ENCODE measurements at places on chromosomes 6 and 20.

- DNase-seq: no peak
These were observed 113.3 kb downstream of the SASH1 start for GRCh38 chr6:148455674-148456558.

DNA sequence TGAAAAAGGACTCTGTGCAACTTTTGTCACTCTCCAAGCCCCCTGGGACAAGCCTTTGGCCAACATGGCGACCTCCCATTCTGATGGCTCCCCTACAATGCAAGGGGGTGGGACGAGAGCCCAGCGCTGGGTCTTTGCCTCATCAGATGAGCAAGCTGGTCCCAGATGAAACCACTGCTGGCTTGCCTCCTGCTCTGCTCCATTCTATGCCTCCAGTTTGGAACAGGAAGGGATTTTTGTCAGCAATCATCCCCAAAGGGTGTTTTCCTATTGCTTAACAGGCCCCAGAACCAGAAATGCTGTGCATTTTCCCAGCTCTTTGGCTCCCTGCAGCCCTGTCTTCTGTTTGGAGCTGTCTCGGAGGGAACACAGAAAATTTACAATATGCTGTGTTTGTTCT lies 412.7 kb downstream of the MAFB start:
- no peak for DNase-seq

GRCh38 chr20:50240092-50240491 lies 49.5 kb downstream of the CEBPB start:
- DNase-seq: no peak

- no peak for DNase-seq
These were observed 51.2 kb downstream of the VAPB start for GRCh38 chr20:58440021-58440767.

DNA sequence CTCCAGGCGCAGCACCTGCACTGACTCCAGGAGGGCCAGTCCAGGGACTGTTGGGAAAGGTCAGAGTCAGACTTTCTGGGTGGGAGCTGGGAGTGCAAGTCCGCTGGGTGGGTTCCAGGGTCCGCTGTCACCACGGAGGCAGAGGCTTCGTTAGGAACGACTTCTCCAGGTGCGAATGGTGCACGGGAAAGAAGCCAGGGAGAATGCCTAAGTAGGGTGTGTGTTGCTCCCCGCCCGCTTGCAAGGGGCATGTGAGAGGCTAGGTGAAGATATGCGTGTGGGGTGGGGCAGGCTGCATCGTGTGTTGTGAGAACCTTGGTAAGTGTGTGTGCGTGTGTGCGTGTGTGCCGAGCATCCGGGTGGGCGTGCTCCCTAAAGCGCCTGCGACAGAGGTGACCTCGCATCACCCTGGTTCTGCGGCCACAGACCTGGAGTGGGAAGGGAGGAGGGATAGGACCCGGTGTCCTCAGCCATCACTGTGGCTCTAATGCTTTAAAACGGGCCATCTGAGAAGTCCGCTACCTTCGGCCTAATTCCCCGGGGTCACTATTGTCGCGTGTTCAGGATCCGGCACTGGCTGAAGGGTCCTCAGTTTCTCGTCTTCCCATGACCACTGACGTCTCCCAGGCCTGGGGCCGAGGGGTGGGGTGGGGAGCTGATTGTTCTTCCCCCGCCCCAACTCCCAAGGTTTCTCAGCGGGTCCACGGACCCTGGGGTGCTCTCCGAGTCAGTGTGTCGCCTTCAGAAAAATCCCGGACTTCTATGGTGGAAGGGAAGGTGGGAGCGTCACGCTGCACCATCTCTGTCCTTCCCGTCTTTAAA lies 6.1 kb downstream of the SLC32A1 start:
- no peak for DNase-seq

DNA sequence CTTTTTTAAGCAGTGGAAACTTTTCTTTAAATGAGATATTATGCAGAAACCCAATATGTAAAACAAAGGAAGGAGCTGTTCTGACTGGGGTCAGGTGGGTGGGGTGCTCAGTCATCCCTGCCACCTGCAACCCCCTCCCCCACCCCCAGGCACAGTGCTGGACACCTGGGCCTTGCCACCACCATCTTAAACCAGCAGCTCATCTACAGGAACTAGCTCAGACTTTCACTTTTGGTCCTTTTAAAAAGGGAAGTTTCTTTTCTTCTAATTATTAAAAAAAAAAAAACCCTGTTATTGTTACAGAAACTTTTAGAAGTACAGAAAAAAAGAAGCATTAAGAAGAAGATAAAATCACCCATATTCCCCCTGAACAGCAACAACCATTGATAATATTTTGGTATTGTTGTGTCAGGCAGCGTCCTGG lies 37.1 kb downstream of the PPP1R16B start:
- DNase-seq: no peak

DNA sequence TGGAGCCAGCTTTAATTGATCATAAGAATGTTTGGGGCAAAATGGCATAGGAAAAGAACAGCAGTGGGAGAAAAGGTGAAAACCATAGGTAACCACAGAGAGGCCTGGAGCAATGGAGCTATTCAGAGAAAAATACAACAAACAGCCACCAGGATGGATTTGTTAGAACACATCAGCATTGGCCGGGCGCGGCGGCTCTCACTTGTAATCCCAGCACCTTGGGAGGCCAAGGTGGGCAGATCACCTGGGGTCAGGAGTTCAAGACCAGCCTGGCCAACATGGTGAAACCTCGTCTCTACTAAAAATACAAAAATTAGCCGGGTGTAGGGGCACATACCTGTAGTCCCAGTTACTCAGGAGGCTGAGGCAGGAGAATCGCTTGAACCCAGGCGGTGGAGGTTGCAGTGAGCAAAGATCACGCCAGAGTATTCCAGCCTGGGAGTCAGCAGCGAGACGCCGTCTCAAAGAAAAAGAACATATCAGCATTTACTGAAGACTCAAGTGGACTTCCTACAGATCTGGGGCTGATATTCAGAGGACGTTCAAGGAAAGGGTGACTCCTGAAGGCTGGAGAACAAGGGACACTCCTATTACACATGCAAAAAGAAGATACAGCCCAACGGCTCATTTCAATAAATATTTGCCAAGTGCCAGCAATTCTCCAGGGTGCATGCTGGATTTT lies 20.2 kb downstream of the SNHG17 start:
- DNase-seq: no peak

DNA sequence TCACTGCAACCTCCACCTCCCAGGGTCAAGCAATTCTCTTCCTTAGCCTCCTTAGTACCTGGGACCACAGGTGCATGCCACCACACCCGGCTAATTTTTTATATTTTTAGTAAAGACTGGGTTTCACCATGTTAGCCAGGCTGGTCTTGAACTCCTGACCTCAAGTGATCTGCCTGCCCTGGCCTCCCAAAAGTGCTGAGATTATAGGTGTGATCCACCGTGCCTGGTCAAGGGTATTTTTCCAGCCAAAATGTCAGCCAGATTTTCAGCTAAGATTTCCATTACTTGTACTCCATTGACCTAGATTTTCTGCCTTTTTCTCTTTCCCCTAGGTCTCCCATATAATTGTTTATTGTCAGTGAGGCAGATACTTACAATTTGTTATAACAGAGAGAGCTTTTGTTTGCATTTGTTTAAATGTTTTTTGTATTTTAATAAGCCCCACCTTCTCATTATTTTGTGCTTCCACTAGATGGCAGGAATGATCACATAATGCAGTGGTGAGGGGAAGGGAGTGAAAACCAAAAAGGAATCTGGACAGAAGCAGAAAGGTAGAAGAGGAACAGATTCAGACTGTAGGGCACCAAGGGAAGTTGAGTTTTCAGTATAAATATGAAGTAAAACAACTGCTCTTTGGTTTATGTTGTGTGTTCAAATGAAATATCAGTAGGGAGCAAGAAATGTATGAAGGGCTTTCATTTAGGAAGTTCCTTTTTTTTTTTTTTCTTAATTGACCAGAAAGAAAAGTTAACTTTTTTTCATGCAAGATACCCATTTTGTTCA lies 29.7 kb downstream of the RPF2 start:
- no peak for DNase-seq

- no peak for DNase-seq
These were observed 35.1 kb downstream of the DSE start for GRCh38 chr6:116405652-116406356.

DNA sequence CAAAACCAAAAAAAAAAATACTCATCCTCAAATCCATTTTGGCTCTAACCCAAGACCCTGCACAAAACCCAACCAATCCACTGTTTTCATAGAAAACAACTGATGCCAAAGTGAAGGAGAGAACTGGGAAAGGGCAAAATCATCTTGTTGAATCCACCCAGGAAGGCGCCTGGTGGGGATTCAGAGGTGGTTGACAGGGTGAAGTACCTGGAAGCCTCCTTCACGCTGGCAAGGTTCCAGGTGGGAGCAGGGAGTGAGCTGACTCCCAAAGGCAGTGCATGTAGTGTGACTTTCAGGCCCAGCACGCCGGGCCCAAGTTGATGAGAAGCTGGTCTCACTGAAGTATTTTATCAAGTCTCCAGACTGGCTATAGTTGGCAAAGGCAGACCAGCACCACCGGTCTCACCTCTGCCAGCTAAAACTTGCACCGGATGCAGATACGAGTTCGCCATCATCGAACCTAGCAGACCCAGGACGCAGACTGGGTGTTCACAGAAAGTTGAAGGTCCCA lies 16.5 kb downstream of the PPP1R10 start:
- DNase-seq: no peak

DNA sequence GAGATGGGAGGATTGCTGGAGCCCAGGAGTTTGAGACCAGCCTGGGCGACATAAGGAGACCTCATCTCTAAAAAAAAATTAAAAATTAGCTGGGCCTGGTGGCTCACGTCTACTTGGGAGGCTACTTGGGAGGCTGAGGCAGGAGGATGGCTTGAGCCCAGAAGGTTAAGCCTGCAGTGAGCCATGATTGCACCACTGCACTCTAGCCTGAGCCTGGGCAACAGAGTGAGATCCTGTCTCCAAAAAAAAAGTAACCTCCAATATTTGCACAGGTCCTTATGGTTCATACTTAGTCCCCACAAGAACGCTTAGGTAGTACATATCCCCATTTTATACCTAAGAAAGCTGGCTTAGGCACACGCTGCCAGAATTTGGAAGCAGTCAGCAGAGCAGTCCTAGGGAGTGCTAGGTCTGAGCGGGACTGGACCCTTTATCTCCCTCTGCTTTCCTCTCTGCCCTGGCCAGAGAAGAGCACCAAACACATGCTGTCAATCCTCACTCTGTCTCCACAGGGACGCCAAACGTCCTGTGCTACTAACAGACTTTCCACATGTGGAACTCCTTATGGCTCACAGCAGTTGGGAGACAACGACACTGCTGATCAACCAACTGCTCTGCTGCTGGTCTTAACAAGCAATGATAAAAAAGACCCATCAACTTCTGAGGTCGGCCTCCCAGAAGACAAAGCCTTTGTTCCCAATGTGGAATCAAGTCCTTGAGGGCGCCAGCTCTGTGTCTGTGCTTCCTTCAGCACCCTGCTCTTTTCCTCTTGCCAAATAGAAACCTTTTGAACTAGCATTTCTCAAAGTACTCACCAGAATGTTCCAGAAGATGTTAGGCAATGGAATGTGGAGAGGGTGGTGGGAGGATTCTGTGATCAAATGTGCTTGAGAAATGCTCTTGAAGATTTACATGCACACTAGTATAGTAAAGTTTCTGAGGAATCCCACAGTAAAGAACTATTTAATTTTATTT lies 226.3 kb upstream of the DTNBP1 start:
- DNase-seq: no peak

DNA sequence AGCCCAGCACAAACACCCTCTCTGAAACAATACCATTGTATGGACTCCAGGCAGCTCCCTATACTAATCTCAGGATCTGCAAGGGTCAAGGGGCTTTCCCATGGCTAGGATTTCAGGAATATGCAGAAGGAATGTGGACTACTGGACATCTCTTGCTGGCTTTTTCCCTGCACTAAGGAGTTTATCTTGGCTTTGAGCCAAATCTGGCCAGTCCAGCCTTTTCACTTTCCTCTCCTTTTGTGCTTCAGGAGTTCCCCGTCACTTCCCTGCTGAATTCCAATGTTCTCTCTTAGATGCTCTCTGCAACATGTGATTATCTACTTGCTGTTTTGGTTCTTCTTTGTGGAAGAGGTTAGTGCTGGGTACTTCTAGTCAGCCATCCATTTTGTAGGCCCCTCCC lies 568.2 kb downstream of the HDGFL1 start:
- DNase-seq: no peak

GRCh38 chr6:136014454-136015437 lies 163.2 kb downstream of the PDE7B start:
- no peak for DNase-seq

GRCh38 chr6:56244528-56245253 lies 2.7 kb downstream of the COL21A1 start:
- DNase-seq: no peak

GRCh38 chr6:122289762-122290539 lies 109.5 kb upstream of the HSF2 start:
- DNase-seq: no peak

DNA sequence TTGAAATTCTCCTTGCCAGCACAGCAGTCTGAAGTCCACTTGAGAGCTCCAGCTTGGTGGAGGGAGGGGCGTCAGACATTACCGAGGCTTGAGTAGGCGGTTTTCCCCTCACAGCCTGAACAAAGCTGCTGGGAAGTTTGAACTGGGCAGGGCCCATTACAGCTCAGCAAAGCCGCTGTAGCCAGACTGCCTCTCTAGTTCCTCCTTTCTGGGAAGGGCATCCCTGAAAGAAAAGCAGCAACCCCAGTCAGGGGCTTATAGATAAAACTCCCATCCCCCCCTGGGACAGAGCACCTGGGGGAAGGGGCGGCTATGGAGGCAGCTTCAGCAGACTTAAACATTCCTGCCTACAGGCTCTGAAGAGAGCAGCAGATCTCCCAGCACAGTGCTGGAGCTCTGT lies 325.3 kb downstream of the GJA1 start:
- DNase-seq: no peak

DNA sequence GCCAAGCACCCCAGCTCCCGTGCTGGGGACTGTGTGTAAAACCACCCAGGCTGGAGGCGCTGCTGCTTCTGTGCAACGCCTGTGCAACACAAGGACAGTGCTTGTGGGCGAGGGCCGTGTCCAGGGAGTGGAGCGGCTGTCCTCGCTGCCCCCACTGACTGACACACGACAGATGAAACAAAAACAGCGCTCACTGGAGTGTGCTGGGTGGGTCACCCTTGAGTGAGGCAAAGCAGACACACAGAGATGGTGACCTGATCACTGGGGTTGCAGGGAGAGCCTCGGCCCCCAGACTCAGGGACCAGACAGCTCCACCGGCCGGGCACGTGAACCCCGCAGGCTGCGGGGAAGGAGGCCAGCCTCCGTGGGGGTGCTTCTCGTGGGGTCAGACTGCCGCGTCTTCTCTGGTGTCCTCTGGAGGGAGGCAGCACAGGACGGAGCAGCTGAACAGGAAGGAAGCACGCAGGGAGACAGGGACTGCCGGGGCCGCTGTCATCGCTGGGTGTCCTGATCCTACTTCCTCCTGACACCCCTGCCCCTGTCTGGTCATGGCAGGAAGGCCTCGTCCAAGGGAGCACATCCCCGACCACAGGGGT lies 75.9 kb upstream of the CST7 start:
- DNase-seq: no peak

- DNase-seq: no peak
These were observed 126.2 kb downstream of the IMPG1 start for GRCh38 chr6:75946146-75946831.

DNA sequence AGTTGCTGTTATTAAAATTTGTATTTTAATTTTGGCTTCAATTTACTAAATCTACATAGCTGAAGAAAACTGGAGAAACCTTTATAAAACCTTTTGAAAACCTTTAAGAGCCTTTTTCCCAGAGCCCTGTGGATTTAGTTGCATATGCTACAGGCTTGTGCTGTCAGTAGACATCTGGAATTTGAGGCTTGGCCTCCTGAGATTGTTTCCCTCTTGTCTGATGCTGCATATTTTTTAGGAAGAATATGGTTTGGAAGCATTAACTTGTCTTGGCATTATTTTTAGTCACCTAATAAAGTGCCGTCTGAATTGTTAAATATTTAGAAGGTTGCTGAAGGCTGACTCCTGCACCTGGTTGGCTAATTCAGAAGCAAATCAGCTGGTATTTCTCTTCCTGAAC lies 369.4 kb downstream of the UTRN start:
- no peak for DNase-seq

All from activated gamma-delta T cell treated with Interleukin-2 at 50 U/mL for 16 hours (primary cell).